GM20000 (cell line): ENCODE measurements at places on chromosomes 1 and 21.

DNA sequence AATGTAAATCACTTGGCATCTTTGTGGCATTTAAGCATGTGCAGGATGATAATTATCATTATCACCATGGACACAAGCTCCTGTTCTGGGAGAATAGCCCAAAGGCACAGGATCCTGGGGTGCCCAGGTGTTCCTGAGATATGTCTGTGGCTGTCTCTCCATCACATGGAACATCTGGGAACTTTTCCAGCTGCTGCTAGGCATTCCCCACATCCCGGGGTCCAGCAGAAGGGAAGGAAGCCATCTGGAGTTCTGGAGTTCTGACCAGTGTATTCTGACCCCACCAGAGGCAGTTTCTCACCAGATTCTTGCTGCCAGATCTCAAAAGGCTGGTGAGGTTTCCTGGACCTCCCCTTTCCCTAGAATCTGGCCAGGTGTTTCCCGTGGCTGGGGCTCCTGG is 259.7 kb upstream of the VAMP3 start:
- DNase-seq = no peak

- DNase-seq = no peak
These were observed at the start of gene S100A6 for GRCh38 chr1:153535242-153536011. Gene S100A6, minus strand, starts transcription at chr1:153535991. Its CDS starts 652 bp downstream, at chr1:153535339.

DNA sequence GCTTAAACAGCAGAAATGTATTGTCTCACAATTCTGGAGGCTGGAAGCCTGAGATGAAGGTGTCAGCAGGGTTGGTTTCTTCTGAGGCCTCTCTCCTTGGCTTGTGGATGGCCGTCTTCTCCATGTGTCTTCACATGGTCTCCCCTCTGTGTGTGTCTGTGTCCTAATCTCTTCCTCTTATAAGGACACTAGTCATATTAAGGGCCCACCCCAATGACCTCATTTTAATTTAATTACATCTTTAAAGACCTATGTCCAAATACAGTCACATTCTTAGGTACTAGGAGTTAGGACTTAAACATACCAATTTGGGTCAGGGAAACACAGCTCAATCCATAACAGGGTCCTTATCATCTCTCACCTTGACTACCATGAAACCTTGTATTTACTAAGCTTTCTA is 14.8 kb upstream of the OLIG2 start:
- DNase-seq = no peak

DNA sequence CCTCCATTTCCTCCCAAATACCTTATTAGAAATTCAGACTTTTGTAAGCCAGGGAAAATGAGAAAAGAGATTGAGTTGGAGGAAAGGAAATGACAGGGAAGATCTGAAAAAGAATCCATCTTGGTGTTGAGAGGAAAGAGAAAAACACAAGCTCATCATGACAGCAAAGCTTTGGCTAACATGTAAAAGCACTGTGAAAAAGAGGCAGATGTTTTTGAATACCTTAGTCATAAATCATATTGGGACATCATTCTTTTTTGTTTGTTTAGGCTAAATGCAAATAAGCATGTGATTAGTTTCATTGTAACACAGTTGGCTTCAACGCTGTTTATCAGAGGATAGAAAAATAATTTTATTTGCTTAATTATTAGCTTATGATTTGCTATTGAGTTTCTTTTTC is 64.6 kb downstream of the LHX8 start:
- no peak for DNase-seq
